ENCODE measurements at places on chromosomes 3 and 15. TPM values are rescaled to one million over a fixed set of nuclear protein-coding genes. Genes with fewer than 3 reads are reported as not detected.

MAPKBP1 gene
- 10.9 TPM for total RNA-seq

GCSAM gene
- total RNA-seq = not detected

MNS1 gene
- 8.2 TPM for total RNA-seq

CLDN16 gene
- total RNA-seq = not detected

SLC2A2 gene
- not detected for total RNA-seq

ANKRD34C gene
- total RNA-seq = not detected

SCG3 gene
- total RNA-seq = not detected

GOLGA6L9 gene
- total RNA-seq = 7.3 TPM

DNA sequence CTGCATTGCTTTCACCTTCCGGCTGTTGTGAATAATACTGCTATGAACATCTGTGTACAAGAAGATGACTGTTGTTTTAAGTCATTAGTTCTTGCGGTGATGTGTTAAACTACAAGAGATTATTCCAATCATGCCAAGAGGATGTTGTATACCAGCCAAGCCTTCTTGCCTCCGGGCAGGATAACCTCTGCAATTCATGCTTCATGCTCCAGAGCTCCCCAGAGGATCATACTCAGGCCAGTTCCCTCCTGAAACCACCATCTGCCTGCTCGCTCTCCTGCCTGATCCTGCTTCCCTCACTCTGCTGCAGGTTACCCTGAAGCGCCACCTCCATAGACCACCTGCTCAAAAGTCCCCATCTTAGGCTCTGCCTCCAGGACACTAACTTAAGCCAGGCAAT lies 187.1 kb upstream of the PROK2 start:
- no peak overlapping the region for H3K4me3 ChIP-seq
- no peaks in the 10 kb centered on the region for H3K4me1 ChIP-seq
- DNase-seq = no peak
- H3K27ac ChIP-seq = no peak overlapping the region
- H3K36me3 ChIP-seq = no peaks in the 10 kb centered on the region

- H3K27ac ChIP-seq = no peak overlapping the region
- H3K4me3 ChIP-seq = no peak overlapping the region
- no peaks in the 10 kb centered on the region for H3K4me1 ChIP-seq
- H3K36me3 ChIP-seq = no peaks in the 10 kb centered on the region
These were observed 176.6 kb downstream of the KLF13 start for GRCh38 chr15:31503256-31503655.

- H3K27ac ChIP-seq = no peak overlapping the region
- H3K36me3 ChIP-seq = no peaks in the 10 kb centered on the region
- DNase-seq = no peak
- H3K4me1 ChIP-seq = no peaks in the 10 kb centered on the region
These were observed 199.1 kb downstream of the SI start for GRCh38 chr3:164879201-164879600.

GRCh38 chr15:80259942-80260510 lies 8.0 kb upstream of the CTXND1 start:
- H3K27ac ChIP-seq = no peak overlapping the region
- H3K4me1 ChIP-seq = no peaks in the 10 kb centered on the region
- DNase-seq = no peak
- H3K27me3 ChIP-seq = no peaks in the 10 kb centered on the region
- no peaks in the 10 kb centered on the region for H3K36me3 ChIP-seq
- H3K4me3 ChIP-seq = no peak overlapping the region

GRCh38 chr15:74841891-74842373 lies 1.0 kb downstream of the ULK3 start:
- no peaks in the 10 kb centered on the region for H3K36me3 ChIP-seq
- no peaks in the 10 kb centered on the region for H3K27me3 ChIP-seq
- peak overlapping the region; percentile 78 for H3K4me3 ChIP-seq
- H3K27ac ChIP-seq = no peak overlapping the region

DNA sequence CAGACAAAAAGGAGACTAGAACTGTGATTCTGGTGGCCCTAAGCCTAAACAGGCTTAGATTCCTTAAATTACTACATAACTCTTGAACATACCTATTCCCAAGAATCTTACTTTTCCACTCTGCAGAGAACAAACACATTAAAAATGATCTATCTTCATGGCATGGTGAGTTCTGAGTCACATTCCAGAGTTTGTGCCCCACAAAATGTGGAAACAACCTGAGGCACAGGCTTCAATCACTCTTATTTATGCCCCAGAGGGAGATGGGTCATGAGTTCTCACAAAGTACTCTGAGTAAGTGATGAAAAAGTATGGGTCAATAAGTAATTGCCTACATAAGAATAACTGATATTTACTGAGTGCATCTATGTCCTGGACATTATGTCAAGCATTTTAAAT lies 137.5 kb upstream of the SLC2A2 start:
- H3K27me3 ChIP-seq = no peaks in the 10 kb centered on the region
- H3K36me3 ChIP-seq = 0 out of 2 replicates have a peak, but pooled peaks cover 5% of the 10 kb centered on the region
- no peak overlapping the region for H3K4me3 ChIP-seq
- no peak overlapping the region for H3K27ac ChIP-seq

GRCh38 chr3:29668728-29669127 lies 387.9 kb downstream of the RBMS3 start:
- no peak overlapping the region for H3K4me3 ChIP-seq
- no peak for DNase-seq
- no peaks in the 10 kb centered on the region for H3K36me3 ChIP-seq
- no peak overlapping the region for H3K27ac ChIP-seq
- no peaks in the 10 kb centered on the region for H3K4me1 ChIP-seq
- H3K27me3 ChIP-seq = no peaks in the 10 kb centered on the region

- DNase-seq = no peak
- peaks cover 88% of the 10 kb centered on the region for H3K36me3 ChIP-seq
- no peak overlapping the region for H3K4me3 ChIP-seq
- 0 out of 2 replicates have a peak, but pooled peaks cover 6% of the 10 kb centered on the region for H3K4me1 ChIP-seq
These were observed 7.0 kb upstream of the SETD5 start for GRCh38 chr3:9390265-9390888.

GRCh38 chr15:70610541-70610940 lies 152.8 kb downstream of the UACA start:
- no peaks in the 10 kb centered on the region for H3K27me3 ChIP-seq
- DNase-seq = no peak
- H3K27ac ChIP-seq = no peak overlapping the region
- H3K36me3 ChIP-seq = no peaks in the 10 kb centered on the region
- H3K4me3 ChIP-seq = no peak overlapping the region

DNA sequence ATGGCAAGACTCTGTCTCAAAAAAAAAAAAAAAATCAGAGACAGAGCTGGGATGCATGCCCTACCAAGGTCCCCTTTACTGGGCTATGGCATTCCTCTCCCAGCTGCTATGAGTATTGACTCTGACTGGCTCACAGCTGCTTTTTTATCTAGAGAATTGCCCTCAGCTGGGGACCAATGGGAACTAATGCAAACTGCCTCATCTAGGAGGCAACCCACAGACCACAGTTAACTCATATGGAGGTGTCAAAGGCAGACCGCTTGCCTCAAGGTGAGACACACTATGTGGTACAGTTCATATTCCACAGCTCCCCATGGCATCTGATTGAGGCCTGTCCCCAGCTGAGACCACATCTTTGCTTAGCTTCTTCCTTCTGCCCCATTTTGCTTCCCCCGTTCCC lies 183.5 kb upstream of the EOMES start:
- H3K4me1 ChIP-seq = no peaks in the 10 kb centered on the region
- no peak for DNase-seq
- H3K36me3 ChIP-seq = no peaks in the 10 kb centered on the region

DNA sequence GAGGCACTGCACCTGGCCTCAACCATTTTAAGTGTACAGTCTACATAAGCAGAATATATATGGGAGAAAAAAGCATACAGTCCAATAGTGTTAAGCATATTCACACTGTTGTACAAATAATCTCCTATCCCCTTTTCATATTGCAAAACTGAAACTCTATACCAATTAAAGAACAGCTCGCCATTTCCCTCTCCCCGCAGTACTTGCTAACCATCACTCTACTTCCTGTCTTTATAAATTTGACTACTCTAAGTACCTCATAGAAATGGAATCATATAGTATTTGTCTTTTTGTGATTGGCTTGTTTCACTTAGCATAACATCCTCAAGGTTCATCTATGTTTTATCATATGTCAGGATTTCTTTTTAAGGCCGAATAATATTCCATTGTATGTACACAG lies 21.6 kb upstream of the TASOR start:
- H3K27ac ChIP-seq = no peak overlapping the region
- no peaks in the 10 kb centered on the region for H3K27me3 ChIP-seq
- no peaks in the 10 kb centered on the region for H3K4me1 ChIP-seq
- H3K4me3 ChIP-seq = no peak overlapping the region
- no peaks in the 10 kb centered on the region for H3K36me3 ChIP-seq
- DNase-seq = no peak

All from SJCRH30 (cell line).